GM19239 (cell line): ENCODE measurements at places on chromosomes 12 and 14.

GRCh38 chr12:76238688-76239087, 109.5 kb downstream of the BBS10 start:
- DNase-seq = no peak

- no peak for DNase-seq
Observed at GRCh38 chr12:94973221-94973620, 30.3 kb downstream of the NDUFA12 start.

DNA sequence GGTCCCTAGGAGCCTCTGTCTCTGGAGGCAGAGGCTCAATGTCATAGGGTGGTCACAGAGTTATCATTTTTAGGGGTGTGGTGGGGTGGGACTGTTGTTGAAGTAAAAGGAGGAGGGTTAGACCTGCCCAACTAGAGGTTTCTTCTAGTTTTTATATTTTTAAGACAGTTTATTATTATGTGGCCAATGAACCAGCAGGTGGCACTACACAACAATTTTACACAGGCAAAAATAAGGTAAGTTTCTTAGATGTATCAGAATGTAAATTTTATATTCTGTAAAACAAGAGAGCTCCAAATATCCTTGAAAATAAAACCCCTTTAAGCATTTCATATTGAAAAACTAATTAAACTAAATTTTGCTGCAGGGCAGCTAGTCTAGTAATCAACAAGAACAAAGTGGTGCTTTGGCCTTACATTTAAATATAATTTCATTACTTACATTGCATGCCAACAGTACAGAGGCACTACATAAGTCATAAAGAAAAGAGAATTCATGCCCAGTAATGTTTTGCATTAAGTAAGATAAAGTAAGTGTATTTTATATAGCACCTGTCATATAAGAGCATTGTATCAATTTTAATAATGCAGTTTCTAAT, 22.2 kb upstream of the OVCH1 start:
- peak; percentile 8 for DNase-seq

- DNase-seq = no peak
Observed at GRCh38 chr14:101113108-101113612, 209.6 kb upstream of the RTL1 start.

DNA sequence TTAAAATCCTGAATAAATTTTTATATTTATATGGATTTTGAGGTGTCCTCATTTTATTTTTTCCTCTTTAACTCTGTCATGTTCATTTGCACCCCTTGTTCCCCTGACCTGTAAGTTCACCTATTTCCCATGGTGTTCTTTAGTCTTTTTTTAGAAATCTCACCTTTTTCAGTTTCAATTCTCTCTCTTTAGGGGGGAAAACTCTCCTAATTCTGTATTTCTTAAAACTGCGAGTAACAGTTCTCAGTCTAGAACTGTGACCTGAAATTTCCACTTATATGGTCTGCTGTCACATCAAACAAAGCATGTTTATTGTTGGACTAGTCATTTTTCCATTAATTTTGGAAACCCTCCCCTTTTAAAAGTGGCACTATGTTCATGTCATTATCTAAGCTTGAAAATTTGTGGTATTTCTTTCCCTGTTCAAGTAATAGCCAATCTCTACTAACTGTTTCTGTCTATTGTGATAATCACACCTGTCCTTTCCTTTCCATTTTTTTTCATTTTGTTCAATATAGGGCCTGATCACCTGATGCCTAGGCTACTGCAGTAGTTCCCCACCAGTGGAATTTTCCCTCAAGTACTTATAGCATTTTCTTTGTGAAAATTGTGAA, 14.0 kb upstream of the FBXO33 start:
- no peak for DNase-seq

- DNase-seq = no peak
Observed at GRCh38 chr14:72350215-72350614, 418.0 kb downstream of the RGS6 start.

DNA sequence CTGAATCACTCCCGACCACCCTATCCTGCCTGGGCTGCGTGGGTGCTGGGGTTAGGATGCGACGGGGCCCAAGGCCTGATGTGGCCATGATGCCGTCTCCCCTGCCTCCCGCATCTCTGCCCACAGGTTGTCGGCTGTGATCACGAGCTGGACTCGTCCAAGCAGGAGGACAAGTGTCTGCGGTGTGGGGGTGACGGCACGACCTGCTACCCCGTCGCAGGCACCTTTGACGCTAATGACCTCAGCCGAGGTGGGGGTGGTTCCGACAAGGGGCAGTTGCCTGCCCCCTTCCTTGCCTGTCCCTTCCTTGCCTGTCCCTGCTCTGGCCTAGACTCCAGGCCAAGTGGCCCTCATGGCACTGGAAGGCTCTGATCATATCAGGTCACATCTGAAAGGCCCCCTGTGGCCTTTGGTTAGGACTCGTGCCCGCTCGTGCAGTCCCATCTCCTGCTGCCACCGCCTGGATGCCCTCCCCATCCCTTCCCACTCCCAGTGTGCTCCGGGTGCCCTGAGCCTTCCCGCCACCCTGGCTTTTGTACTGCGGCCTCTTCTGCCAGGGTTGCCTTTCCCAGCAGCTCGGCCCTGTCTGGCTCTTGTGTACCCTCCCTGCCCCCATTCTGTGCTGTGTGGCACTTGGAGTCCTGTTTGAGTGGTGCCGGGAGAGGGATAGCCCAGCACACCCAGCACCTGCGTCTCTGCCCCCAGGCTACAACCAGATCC, 13.6 kb downstream of the PAPLN start:
- no peak for DNase-seq

DNA sequence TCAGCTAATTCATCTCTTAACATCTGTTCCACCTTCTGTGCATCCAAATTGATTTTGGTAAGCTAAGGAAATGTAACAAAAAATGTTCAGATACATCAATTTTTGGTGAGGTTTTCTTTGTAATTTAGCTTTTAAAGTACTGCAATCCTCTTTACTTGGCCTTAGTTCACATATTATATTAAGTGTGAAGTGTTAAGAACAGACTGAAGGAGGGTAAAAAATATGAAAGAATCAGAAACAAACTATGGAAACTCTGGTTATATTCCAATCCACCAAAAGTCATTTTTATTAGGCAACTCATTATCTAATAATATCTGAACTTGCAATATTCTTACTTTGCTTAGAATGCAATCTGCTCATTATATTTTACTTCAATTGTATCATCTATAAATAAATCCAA, 49.1 kb downstream of the CEP290 start:
- no peak for DNase-seq

GRCh38 chr14:57464008-57464730, 29.5 kb downstream of the CCDC198 start:
- DNase-seq = peak; percentile 38

DNA sequence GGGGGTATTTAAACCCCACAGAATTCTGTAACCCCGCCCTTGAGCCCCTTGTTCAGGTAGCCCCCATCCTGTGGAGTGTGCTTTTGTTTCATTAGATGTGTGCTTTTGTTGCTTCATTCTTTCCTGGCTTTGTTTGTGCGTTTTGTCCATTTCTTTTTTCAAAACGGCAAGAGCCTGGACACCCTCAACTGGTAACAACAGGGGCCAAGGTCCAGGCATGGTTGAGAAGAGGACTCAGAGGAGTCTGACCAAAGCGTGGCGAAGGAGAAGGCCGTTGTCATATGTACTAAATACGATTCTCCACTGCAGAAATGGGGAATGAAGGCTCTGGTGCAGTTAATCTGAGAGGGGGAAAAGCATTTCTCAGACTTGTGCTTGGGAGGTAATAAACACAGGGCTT, 46.0 kb upstream of the GNPNAT1 start:
- DNase-seq = no peak
